ENCODE measurements at places on chromosomes 2 and 18.

DNA sequence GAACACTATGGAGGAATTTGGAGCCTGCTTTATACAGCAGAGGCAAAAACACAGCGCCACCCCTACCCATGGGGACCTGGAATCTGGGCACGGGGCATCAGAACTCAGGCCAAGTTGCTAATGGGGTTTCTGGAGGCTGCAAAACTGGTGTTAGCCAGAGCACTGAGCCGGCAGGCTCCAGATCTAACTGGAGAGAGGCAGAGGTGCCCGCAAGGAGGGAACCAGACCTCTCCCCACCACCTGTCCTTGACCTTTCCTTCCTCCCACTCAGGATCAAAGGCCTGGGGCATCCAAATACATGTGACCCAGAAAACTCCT, 126.6 kb downstream of the TNS1 start:
- DNase-seq, result no peak

DNA sequence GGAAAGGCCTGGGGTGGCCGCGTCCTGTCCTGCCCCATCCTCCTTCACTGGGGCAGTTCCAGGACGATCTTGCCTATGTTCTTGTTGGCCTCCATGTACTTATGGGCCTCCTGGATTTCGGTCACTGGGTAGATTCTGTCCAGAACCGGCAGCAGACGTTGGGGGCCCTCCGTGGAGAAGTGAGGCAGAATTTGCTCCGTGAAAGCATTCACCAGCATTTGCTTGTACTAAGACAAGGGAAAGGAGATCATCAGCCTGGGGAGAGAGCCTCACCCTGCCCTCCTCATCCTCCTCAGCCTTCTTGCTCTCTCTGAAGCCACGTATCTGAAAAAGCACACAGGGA, 1.4 kb upstream of the SF3B6 start:
- DNase-seq, result no peak

DNA sequence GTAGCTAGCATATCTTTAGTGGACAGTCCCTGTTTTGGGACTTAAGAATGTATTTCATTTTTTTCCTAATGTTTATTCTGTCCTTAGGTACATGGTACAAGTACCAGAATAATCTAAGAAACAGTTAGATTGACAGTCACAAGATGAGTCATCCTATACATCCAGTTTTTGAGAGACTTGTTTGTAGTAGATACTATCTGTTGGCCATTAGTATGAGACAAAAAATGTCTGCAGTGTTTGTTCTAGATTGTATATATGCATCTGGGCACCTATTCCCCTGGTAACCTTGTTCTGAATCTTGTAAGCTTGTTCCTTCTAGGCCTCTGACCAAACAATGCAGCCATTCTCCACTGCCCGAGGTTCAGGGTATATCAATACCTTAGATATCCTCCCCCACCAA, 1343.5 kb downstream of the SUCLG1 start:
- DNase-seq, result no peak

DNA sequence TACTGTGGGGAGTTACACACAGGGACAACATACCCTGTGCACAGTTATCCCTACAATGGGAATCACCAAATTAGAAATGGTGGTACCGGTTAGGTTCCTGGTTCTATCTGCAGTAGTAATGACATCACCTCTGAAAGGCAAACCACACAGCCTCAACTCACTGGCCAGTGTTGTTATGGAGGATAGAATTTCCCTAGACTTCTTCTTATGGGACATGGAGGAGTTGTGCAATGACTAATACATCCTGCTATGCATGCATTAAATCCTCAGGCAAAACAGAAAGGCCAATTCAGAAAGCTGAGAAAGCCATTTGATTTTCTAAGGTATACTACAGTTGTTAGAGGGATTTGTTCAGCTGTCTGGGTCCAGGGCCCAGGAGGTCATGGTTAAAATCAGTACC, 439.3 kb downstream of the TMX3 start:
- DNase-seq, result no peak

DNA sequence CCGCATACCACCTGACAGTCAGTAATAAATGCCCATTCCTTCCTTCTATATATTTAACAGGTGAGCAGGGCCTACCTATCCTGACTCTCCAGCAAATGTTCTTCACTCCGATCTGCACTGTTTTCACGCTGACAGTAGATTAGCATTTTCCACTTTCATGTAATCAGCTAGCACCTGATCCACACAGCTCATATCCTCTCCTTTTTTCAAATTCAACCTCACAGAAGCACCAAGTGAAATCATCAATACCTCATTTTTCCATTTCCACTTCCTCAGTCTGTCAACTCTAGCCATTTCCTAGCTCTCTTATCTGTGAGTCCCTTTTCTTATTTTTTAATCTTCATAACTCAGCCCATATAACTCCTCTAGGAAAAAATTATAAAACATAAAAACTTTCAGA, 402.8 kb downstream of the ZEB2 start:
- DNase-seq, result peak; percentile 38

GRCh38 chr2:6978991-6979390, 61.8 kb downstream of the RNF144A start:
- DNase-seq, result no peak

- DNase-seq, result no peak
Observed at GRCh38 chr18:30999186-30999585, 43.4 kb downstream of the DSC3 start.

- peak; percentile 85 for DNase-seq
Observed at GRCh38 chr2:181106789-181107627, 126.6 kb downstream of the UBE2E3 start.

- DNase-seq, result no peak
Observed at GRCh38 chr18:34921226-34921625, 120.0 kb upstream of the MAPRE2 start.

All from activated CD4-positive, alpha-beta T cell treated with anti-CD3 and anti-CD28 coated beads, Interleukin-2, amount 50 U/mL, for 16 hours (primary cell).